Vagina (tissue), 2 donors: ENCODE measurements at places on chromosomes 6 and 20. TPM values are rescaled to one million over a fixed set of nuclear protein-coding genes. Genes with fewer than 3 reads are reported as not detected.
A peak's percentile ranks its signal among the peaks of the same experiment; 100 is the strongest.

DNA sequence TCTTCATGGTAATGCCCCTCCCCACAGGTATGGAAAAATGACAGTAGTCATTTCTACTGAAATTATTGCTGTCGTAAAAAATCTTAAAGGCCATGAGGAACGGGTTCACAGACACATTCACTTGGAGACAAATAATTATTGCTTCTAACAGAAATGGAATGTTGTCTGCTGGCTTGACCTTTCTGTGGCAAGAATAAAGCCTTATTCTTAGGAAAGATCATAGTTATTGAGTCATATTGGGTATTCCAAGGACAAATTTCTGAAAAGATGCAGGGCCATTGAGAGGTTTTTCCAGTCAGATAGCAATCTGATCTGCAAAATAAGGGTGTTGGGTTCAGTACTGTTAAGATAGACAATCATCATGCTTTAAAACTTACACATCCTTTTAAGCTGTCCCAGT, 29.2 kb downstream of the AKAP7 start:
- DNase-seq, result no peak

CDH26 gene
- 6.6 TPM for total RNA-seq

NOX3 gene
- total RNA-seq, result not detected

DNA sequence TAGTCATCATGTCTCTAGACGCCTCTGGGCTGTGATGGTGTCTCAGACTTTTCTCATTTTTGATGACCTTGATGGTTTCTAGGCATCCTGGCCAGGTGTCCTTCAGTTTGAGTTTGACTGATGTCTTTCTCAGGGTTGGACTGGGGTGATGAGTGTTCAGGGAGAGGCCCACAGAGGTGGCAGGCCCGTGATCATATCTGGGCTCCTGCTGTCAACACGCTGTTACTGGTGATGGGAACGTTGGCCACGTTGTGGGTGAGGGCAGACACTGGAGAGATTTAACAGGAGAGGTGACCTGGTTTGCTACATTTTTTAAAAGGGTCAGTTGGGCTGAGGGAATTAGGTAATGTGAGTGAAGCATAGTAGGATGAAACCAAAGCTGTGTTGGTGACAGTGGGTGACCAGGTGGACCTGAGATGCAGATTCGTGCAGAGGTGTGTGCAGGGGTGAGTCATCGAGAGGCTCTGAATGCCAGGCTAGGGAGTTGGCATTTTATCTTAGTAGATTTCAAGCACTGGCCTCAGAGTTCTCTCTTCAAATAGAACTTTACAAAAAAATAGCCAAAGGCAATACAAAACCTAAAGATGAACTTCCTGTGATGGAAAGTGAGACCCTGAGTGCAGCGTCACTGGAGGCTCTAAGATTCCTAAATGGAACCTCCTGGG, 174.1 kb downstream of the CDH26 start:
- no peak for DNase-seq

- peak; percentile 81 for DNase-seq
Measured at GRCh38 chr6:40346246-40346645, 240.9 kb downstream of the LRFN2 start.

MYB gene
- total RNA-seq, result 2.5 TPM

DNA sequence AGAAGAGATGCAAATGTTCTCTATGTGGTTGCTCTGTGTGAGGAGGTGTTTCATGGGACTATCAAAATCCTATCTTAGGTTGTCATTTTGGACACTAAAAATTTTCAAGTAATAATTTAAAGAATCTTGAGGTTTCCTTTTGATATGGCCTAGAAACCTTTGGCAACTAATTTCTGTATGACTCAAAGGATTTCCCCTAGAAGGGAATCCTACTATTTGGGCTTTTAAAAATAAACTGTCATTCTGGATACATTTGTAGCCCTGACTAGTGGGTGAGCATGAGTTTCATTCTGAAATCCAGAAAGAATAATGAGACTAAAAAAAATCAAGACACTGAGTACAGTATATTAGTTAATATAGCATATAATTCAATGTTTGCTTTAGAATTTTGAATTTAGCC, 25.5 kb upstream of the RAB23 start:
- DNase-seq, result no peak

- no peak for DNase-seq
Measured at GRCh38 chr6:19849196-19849595, 12.0 kb downstream of the ID4 start.

CRISP2 gene
- total RNA-seq, result not detected

DNA sequence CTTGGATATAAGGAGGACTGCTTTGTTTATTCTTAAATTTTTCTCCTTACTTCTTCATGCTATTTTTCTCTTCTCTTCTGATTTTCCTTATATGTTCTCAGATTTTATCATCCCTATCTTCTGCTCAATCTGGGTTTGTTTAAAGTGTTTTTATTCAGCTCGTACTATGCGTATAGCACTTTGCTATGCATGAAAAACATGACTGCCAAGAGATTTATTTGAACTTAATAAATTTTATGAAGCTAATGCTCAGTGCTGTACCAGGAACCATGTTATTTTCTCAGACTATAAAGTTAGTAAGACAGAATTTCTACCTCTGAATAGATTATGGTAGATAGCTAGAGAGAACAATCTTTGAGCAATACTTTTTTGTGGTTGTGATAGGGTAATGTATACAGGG, 305.9 kb downstream of the LAMA2 start:
- DNase-seq, result no peak

- peak; percentile 56 for DNase-seq
Measured at GRCh38 chr20:24963672-24964505, 14.8 kb downstream of the CST7 start.

GRCh38 chr20:37640600-37641561, 52.9 kb upstream of the CTNNBL1 start:
- DNase-seq, result no peak

VGLL2 gene
- total RNA-seq, result not detected

DNA sequence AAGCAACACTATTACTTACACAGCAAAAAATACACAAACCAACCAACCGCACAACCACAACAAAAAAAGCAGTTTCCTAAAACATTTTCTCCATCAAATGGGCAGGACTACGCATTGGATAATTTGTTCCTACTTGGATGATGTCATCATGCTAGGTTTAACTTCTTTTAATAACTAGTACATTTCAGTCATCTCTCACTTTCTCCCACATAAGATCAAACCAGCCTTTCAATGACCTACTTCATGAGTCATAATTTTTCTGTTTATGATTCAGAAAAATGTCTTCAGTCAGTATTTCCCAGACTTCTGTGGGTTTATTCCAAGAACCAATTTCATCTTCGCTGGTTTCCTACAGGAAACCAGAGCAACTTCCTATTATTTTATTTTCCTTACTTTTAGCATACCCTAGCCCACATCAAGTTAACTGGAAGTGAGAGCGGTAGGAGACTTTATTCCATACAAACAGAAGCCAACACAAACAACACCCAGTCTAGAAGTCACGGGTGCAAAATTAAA, 134.2 kb downstream of the GMDS start:
- no peak for DNase-seq

DNA sequence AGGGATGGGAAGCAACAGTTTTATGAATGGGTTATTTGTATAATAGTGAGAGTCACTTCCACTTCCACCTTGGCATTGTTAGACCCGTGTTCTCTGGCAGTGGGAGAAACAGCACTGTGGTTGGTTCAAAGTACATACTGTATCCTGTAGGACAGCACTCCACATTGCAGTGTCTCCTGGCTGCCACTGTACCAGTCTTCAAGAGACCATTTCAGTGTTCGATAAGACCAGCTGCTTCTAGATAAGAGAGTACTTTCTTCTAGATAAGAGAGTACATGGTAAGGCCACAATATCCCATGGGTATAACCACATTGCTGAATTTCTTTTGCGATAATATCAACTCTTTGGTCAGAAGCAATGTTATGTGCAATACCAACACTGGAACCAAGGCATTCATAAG, 28.8 kb downstream of the FITM2 start:
- DNase-seq, result no peak

DNA sequence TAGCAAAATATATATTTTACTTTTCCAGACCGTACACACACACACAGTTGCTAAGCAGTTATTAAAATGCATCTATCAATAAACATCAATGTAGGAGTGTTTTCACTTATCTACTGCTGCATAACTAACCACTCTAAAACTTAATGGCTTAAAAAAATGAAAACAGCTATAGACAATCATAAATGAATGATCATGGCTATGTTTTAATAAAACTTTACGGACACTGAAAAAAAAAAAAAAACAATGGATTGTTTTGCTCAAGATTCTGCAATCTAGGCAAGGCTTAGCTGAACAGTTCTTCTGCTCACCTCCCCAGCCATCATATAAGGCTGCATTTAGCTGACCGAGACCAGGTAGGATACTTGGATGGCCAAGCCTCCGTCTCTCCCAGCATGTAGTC, 125.4 kb upstream of the CCDC28A start:
- no peak for DNase-seq

DNA sequence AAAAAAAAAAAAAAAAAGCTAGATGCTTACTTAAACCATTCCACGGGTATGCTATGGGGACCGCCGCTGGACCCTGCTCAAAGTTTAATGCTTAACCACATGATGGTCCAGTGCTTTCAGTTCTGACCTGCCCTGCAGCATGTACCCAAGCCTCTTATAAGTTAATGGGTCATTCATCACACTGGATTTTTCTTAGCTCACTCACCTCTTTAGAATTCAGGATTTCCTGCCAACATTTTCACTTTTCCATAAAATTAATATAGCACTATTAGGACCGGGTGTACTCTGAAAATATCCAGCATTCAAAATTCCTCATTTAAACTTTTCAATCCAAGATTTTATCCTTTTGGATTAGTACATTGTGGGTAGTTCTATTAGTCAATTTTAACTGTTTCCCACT, 140.8 kb downstream of the ALDH8A1 start:
- DNase-seq, result no peak

DNA sequence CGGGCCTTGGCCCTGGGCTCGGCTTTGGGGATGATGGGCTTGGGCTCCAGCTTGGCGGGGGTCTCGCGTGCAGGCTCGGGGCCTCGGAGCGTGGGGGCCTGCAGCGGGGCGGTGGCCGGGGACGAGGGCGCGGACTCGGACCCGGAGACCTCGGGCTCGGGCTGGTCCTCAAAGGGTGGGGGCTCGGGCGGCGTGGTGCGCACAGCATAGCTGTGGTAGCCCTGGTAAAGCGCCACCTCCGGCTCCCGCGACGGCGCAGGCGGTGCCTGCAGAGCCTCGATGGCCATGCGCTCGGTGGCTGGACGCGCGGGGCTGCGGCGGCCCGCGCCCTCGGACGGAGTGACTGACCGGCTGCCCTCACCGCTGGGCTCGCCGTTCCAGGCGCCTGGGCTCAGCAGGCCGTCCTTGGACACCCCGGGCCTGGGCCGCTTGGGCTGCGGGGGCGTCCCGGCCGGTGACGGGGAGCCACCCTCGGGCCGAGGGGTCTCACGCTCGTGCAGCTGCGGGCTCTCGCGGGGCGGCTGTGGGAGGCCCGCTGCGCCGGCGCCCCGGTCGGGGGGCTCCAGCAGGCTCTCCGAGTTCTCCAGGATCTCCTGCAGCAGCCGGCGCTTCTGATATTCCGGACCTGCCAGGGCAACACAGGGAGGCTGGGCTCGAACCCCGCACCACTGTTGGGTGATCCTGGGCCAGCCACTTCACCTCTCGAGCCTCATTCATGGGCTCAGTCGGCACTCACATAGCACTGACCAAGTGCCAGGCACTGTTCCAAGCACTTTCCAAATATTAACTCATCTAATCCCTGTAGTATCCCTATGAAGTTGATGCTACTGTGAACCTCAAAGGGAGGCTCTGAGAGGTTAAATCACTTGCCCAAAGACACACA, 71.0 kb downstream of the JPH2 start:
- DNase-seq, result no peak

GRCh38 chr6:71510057-71510713, 221.6 kb downstream of the OGFRL1 start:
- DNase-seq, result no peak

NCR2 gene
- not detected for total RNA-seq

GRCh38 chr6:90263633-90264032, 33.0 kb downstream of the BACH2 start:
- DNase-seq, result no peak
